Keratinocyte (primary cell): ENCODE measurements at places on chromosomes 7 and 10. TPM values are rescaled to one million over a fixed set of nuclear protein-coding genes. Genes with fewer than 3 reads are reported as not detected.

GRCh38 chr10:71761105-71761511 lies 12.2 kb downstream of the VSIR start:
- no peak for DNase-seq

Gene SPDYE1
- polyA plus RNA-seq, result not detected in 3 replicates

DNA sequence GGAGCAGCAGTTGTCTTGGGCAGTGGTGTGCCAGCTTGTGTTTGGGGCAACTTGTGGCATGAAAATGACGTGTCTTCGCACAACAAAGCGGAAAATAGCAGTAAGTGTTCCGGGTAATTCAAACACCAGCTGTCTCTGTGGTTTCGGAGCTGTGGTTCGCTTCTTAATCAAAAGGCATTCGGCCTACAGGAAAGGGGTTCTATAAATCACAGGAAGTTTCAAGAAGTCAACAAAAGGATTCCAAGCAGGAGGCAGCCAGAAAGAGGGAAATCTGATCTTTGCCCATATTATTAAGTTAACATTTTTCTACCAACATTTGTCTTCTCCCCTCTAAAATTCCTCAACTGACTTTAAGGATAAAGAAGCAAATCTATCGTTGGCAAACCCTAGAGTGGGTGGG lies 353.4 kb downstream of the FGFR2 start:
- DNase-seq, result no peak

Gene MBLAC1
- 0.21 to 0.50 TPM (median 0.46 TPM) in 3 replicates for polyA plus RNA-seq

GRCh38 chr10:29266641-29267040 lies 22.2 kb upstream of the LYZL1 start:
- DNase-seq, result no peak

GRCh38 chr10:4242561-4243035 lies 457.6 kb upstream of the KLF6 start:
- DNase-seq, result no peak

DNA sequence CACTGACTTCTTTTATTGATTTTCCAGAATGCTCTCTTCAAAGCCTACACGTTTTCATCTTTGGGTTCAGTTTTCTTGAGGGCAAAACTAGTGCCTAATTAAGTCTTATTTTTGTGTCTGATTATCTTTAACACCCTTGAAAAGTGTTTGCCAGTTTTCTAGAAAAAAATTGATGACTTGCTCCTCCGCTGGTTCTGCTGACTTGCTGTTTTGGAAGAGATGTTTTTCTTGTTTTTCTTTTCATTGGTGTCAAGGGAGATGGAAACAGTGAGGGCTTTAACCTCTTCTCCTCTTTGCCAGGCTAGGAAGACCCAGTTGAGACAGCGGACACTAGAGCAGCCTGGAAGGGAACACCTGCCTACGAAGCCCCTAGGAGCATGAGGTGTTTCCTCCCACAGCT lies 123.7 kb upstream of the EEPD1 start:
- DNase-seq, result no peak

DNA sequence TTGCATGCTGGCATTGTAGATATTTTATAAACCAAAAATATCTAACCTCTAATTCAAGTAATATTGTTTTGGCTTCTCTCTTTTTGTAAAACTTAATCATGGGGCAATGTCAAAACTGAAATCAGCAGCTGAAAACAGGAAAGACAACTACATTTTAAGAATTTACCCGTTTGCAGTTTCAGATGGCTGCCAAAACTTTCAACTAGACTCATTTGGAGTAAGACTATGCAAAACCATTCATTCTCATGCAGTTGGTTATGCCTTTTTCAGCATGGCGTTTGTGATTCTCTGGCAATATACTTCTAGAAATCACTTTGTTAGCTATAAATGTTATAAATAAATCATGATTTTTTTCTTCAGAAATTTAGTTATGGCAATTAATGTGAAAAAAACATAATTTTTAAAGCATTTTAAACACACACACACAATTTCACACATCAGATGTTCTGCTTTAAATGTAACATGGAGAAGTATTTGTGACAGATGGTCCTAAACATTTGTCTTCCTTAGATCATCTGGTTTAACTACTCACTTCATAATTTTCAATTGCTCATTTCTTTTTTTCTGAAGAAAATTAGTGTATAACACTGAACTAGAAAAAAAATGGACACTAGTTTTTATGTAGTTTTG lies 116.4 kb downstream of the ITGB8 start:
- DNase-seq, result no peak

Gene STEAP4
- polyA plus RNA-seq, result 0.52 to 5.8 TPM (median 2.0 TPM) in 3 replicates

Gene CPVL
- 2.4 to 9.8 TPM (median 7.8 TPM) in 3 replicates for polyA plus RNA-seq

GRCh38 chr10:95443636-95444035 lies 117.5 kb downstream of the SORBS1 start:
- DNase-seq, result no peak

GRCh38 chr7:107185716-107186115 lies 16.9 kb downstream of the HBP1 start:
- DNase-seq, result no peak

DNA sequence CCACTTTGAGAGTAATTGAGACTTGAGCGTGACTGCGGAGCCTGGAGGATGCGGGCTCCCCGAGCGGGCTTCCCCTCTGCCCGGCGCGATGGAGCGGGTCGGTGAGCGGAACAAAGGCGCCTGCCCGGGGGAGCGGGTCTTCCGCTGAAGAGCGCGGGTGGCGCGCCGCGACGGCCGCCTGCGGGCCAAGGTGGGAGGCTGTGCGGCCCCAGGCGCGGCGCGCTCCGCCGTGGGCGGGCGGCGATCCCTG lies at the start of gene GALNT17:
GALNT17 (plus strand) TSS at position 18 of the 250 bp plus-strand sequence.
- DNase-seq, result no peak

Gene PLPP4
- 0.76 to 1.1 TPM (median 0.99 TPM) in 3 replicates for polyA plus RNA-seq

Gene NPY4R
- polyA plus RNA-seq, result 0.37 to 1.4 TPM (median 0.80 TPM) in 3 replicates

DNA sequence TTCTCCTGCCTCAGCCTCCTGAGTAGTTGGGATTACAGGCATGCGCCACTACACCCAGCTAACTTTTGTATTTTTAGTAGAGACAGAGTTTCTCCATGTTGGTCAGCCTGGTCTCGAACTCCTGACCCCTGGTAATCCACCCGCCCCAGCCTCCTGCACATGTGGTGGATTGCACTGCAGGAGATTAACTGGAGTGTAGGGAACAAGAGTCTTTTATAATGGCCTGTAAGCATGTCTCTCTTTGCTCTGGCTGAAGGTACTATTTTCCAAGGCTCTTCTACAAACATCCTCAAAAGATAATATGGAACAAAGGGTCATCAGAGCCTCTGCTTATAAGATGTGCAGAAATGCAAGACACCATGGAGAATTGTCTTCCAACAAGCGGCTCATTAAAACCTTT lies 3.2 kb downstream of the TOMM7 start:
- DNase-seq, result no peak

GRCh38 chr7:69678494-69679187 lies 80.4 kb downstream of the AUTS2 start:
- no peak for DNase-seq

DNA sequence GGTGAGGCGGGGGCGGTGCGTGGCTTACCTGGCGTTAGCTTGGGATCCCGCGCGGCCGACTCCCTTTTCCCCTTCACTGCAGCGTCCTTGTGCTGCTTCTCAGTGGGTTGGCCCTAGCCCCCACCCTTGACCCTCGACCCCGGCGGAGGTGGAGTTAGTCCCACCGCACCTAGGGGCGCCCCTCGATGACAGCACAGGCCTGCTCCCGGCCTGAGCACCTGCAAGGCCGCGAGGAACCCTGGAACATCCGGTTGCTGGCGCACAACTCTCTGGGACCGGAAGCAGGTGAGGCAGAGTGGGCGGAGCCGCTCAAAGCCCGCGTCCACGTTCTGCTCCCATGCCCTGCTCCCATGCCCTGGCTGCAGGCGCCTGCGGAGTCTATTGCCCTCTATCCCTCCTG lies 266.9 kb downstream of the USP6NL start:
- no peak for DNase-seq
